CD4-positive, alpha-beta T cell (primary cell): ENCODE measurements at places on chromosomes 5 and 9. TPM values are rescaled to one million over a fixed set of nuclear protein-coding genes. Genes with fewer than 3 reads are reported as not detected.
A peak's percentile ranks its signal among the peaks of the same experiment; 100 is the strongest.

- no peak for DNase-seq
These were observed 619 bp upstream of the APC start for GRCh38 chr5:112737070-112737462.

DNA sequence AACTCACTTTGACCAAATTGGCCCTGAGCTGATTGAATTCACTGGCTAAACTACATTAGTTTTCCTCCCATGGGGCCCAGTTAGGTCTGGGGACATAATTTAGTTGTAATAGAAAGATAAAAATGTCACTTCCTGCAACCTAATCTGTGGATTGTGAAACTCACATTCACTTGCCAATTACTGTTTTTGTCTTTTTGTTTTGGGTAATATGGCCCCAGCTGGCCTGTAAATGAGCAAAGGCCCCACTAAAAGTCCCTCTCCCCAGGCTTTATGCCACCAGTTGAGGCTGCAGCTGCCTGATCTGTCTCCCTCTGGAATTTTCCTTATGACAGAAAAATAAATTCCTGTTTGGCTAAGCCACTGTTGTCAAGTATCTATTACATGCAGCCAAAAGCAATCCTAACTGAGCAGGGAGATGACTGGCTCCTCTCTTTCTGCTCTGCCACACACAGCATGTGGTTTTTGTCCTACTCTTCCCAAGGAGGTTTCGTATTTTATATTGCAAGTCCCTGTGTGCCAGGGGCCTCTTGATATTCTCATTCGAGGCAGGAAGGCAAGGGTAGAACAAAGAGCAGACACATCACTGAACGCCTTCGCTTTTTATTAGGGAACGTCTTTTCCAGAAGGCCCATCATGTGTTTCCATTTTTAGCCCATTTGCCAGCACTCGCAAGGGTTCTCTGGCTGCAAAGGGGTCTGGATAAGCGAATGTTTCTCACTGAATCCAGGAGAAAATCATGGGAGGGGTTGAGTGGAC lies 24.1 kb upstream of the SLC25A48 start:
- DNase-seq, result no peak

- no peak for DNase-seq
These were observed 126.5 kb upstream of the PAPPA start for GRCh38 chr9:116027096-116027495.

The ADAMTS12 gene
- total RNA-seq, result 0.06 TPM

The TAF11L7 gene
- not detected for total RNA-seq

DNA sequence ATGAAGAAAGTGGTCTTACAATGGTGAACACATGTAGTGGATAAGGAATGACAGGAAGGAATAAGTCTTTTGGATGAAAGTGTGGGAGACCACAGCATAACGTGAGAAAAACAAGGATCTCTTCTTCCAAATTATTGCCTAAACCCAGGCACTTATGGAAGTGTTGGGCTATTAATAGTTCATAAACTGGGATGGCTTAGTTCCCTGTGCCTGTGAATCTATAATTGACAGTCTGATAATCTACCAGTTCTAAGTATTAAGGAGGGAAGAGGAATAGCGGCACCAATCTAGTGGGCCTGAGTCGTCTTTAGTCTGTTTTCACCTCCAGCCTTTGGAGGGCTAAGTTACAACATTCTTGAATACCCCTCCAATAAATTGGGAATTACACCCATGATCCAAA lies 39.2 kb upstream of the LRRTM2 start:
- no peak for DNase-seq

DNA sequence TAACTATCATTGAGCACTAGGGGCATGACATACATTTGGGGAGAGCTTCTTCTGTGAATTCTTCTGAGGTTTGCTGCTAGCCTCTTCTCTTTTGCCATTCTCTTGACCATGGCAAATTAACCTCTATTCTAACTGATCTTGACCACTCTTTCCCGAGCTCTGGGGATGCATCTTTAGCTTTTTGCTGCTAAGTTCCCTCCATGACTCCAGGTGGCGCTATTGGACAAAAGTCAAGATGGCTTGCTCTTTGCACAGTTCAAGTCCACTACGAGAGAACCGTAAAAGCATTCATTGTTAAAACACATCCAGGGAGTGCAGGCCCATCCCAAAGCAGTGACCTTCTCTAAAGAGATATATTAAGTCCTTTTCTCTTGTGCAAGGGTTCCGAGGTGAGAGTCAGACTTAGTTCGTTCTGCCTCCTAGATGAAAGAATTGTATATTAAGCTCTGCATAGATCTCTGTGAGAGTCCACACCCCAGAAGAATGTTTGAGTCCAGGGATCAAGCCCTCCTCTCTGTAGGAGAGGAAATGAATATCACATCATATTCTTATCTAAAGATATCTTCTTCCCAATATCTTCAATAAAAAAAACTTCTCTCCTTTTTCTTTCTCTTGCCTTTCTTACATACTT lies 1152.9 kb upstream of the CDH6 start:
- DNase-seq, result no peak

The GRXCR2 gene
- total RNA-seq, result not detected

- DNase-seq, result no peak
These were observed 107.3 kb downstream of the ZDHHC21 start for GRCh38 chr9:14585730-14586473.

GRCh38 chr9:37148181-37148580 lies 27.8 kb downstream of the ZCCHC7 start:
- no peak for DNase-seq

The SMIM33 gene
- total RNA-seq, result not detected

The PAPPA gene
- total RNA-seq, result 0.03 TPM

DNA sequence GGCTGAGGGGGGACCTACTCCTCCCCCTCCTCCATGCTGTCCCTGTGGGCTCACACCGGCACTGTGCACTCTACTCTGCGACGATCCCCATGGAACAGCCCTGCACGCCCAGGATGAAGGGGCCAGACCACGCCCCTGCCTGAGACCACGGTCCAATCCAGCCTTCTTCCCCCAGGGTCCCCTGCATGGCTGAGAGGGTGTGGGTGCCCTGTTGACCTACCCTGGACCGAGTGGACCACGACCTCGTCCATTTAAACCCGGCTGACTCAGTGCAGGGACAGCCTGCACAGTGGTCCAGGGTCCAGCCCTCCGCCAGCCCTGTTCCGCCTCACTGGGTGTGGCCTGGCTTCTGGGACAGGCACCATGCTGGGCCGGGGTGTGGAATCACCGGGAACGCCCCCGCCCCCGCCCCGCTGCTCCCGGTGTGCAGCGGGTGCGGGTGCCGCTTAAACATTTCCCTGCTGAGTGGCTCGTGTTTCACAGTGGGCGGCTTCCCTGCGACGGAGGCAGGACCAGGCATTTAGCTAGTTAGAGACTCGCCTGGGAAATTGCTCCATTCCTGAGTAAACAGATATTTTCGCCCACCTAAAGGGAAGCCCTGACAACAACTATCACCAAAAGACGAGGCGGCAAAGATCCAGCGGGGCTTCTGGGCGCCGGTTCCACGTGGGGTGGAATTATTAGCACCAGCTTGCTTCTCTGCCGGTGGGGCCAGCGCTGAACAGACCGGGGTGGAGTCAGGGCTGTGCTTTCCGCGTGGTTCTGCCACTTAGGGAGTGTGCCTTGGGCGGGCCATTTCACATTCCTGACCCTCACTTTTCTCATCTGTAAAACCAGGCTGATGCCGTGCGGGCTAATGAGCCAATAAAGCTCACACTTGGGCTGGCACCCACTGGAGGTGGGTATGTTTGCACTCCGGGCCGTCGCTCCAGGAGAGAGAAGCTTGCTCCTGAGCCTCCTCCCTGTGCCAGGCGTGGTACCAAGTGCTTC lies 22.6 kb downstream of the DBH start:
- DNase-seq, result peak; percentile 16

- no peak for DNase-seq
These were observed 105.7 kb upstream of the ADAMTSL1 start for GRCh38 chr9:18368206-18368605.

DNA sequence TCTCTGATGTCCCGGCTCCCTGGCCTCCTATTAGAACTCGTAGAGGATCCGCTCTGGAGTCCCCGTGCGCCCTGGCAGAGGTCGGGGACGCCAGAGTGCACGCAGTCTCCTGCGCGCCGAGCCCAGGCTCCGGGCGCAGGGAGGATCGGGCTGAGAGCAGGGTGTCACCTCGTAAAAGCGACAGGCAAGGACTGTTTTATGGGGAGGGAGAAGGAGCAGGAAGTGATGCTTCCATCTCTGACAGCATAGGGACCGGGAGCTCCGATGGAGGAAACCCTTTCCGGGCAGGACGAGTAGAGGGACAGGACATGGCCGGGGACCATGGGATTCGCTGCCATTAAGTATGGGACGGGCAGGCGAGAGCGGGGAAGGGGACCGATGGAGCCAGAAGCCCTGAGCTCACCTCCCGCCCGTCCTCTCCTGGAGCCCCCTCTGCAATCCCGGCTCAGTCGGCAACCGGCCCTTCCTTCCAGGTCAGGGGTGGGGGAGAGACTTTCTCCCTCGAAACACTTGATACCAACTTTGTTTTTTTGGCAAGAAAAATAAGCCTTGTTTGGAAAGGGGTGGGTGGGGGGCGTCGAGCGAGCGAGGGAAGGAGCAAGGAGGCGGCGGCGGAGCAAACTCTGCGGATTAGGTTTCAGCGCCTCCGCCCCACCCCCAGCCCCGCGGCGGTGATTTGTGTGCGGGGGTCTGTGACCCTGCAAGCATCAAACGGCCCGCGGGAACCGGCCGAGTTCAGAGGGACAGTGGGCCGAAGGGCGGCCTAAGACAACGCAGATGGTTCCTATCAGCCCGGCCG lies 12.6 kb downstream of the LMX1B start:
- DNase-seq, result no peak

GRCh38 chr9:124797343-124798103 lies 20.6 kb downstream of the OLFML2A start:
- DNase-seq, result no peak

DNA sequence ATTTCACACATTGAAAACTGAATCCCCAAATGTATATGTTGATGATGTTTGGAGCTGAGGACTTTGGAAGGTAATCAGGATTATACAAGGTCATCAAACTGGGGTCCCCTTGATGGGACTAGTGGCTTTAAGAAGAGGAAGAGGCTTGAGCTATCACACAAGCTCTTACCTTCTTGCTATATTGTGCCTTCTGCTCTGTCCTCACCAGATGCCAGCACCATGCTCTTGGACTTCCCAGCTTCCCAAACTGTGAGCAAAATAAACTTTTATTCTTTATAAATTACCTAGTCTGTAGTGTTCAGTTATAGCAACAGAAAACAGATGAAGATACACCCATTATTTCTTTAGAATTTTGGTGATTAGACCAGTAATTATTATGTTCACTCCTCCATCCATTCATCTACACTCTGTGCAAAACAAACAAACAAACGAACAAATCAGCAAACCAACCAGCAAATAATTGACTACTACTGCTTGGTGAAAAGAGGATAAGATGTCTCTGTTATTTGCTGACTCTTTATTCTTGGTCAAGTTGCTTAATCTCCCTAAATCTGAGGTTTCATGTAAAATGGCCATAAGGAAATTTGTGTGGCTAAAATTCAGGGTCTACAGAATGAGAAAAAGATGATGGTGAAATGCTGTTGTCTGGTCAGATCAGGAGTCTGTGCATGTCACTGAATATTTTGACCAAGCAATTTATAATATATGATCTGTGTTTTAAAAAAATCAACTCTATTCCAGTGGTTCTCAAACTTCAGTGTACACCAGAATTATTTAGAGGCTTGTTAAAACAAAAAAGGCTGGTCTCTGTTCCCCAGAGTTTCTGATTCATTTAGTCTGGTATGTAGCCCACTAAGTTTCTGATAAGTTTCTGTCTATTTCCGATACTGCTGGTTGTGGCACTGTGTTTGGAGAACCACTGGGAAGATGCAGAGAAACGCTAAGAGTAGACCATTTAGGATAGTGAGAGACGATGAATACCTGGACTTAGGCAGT lies 854.1 kb downstream of the MAT2B start:
- no peak for DNase-seq

GRCh38 chr5:125890511-125890931 lies 532.7 kb upstream of the GRAMD2B start:
- DNase-seq, result no peak

DNA sequence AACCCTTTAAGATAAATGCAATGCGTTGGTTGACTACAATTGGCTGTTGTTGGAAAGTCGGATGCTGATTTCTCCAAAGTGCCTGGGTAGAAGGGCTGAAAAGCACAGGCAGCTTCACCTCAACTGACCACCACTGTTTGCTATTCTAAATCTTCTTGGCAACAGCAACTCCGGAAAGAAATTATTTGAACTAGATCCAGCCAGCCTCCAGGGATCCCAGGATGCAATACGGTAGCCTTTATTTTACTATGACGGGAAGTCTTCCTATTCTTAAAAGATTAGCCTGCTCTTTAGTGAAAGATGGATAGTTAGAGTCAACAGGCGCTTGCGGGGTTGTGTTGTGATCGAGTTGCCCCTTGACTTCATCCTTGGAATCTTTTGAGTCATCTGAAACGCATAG lies 78.6 kb upstream of the KLF9 start:
- no peak for DNase-seq

The PCDHA9 gene
- not detected for total RNA-seq

The ZDHHC11 gene
- total RNA-seq, result 18.3 TPM
